Fibroblast of the conjunctiva (primary cell): ENCODE measurements at places on chromosomes 4 and X.

DNA sequence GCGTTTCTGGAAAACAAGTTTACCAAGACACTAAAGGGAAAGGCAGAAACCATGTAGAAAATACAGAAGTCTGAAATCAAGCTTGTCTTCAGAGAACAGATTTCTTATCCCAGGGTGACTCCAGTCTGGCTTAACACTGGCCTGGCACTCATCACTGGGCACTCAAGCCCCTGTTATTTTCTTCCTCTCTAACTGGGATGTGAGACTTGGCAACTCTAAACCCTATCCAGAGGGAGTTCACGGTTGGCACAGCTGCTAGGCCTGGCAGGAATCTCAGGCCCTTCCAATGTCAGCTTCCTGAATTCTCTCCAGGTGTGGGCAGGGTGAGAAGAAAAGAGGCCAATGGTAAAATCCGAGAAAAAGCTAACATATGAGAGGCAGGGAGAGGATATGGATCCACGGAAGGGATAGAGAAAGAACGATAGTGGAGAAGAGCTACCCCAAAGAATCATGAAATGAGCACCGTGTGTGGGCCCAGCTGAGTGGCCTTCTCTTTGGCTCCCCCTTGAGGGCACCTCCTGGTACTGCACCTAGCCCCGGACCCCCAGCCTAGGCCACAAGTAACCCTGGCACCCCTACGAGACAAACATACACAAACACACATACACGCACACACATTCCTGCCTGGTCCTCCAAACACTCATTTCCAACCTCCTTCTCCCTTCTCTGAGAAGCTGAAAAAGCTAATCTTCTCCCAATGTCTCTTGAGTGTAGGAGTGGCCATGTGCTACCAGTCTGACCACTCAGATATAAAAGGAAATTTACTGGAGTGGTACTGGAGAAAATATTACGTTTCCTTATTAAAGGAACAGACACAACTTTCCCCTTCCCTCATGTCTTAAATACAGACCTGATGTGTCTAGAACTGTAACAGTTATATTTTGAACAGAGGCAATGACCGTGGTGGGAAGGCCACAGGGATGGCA, 16.6 kb upstream of the PTCHD1 start:
- DNase-seq, result no peak

- no peak for DNase-seq
Observed at GRCh38 chrX:16175329-16176061, 8.2 kb downstream of the MAGEB17 start.

- DNase-seq, result no peak
Observed at GRCh38 chrX:8048466-8048865, 121.3 kb upstream of the PNPLA4 start.

DNA sequence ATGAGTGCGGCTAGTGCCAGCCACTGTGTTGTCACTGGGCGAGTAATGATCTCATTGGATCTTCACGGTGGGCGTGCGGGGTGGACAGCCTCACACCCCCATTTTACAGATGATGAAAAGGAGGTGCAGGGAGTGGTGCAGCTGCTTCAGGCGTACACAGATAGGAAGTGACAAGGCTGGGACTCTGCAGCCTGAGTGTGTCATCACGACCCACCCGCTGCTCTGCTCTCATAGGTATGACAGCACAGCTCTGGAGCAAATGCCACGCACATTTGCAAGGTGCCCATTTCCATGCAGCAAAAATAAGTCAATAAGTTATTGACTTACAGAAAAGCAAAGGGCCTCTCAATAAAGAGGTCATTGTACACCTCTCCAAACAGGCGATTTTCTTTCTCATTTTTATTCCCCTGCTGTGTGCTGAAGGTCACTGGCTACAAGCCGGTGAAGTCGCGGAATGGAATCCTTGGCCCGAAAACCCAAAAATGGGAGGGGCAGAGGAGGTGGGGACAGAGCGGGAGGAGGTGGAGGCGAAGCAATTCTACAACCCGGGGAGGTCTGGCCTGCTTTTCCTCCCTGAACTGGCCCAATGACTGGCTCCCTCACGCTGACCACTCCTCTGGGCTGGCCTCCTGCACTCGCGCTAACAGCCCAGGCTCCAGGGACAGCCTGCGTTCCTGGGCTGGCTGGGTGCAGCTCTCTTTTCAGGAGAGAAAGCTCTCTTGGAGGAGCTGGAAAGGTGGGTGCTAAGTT, at the start of gene SOD3:
TSS of gene SOD3 (plus strand) at position 658 of the 750 bp plus-strand sequence. CDS start 3,949 bp downstream, outside the sequence.
- DNase-seq, result peak; percentile 65

DNA sequence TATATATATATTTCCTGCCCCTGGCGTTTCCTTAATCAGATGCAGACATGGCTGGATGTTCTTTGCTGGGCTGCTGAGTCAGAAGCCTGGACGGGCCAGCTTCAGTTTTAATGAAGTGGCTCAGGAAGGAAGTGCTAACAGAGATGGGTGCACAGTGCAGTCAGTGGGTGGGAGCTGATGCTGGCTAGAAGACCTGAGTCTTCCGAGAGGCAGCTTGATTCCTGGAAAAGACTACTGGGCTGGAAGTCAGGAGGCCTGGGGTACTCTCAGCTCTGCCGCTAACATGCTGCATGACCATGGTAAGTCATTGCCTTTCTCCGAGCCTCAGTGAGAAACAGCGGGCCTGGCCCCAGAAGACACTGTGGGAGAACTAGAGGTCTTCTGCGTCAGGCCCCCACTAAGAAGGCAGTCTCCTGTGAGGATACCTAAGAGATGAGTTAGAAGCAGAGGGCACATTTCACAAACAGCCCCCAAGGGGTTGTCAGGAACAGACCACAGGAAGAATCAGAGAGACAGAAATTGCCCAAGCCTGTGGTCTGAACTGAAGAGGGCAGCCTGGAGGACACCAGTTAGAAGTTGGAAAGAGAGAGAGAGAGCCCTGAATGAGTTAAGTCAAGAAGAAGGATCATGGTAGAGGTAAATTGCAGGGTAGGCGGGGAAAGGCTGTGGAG, 8.3 kb upstream of the CD40LG start:
- no peak for DNase-seq

DNA sequence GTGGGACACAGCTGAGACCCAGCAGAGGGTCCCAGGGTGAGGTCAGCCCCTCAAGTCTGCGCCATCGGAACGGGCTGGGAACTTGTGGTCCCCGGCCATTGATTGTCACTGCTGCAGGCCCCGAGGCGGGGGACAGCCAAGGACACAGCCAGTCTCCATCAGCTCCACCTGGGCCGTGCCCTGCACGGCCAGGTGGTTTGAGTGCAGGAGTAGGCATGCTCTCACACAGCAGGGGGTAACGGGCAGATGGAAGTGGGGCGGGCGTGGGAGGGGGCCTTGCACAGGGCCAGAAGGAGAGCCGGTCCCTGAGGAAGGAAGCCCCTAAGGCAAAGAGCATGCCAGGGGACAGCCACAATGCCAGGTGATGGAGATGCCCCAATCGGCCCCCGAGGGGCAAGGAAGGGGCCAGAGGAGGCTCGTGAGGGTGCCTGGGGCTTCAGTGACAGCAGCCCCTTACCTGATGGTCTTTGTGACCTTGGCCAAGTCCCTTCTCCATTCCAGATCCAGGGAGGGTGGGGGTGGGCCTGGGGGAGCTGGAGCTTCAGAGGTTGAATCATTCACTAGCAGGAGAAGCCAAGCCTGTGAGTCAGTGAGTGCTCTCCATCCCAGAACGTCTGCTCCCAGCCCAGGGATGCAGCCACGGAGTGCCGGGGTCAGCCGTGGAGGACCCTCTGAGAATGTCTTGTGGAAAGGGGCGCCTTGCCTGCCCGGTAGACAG, 2.3 kb downstream of the ATP2B3 start:
- no peak for DNase-seq

- no peak for DNase-seq
Observed at GRCh38 chr4:133938061-133938460, 263.5 kb downstream of the PABPC4L start.
